ENCODE measurements at places on chromosomes 12 and 14.

DNA sequence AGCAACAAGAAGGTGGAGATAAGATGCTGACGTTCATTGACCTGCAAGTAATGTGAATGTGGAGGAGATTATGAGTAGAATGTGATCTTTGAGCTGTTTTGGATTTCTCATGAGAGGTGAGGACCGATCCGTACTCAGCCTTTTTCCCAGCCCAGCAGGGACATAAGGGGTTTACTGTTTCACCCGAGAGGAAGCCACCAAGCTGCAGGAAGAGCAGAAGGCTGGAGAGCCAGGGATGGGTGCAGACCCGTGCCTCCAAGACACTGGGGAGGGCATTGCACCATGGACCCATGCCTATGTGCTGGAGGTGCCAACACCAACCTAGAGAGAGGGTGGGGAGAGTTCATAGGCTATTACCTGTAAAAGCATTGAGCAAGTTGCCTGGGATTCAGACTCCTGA is 206.0 kb upstream of the DIO3 start:
- no peak for DNase-seq

- DNase-seq = no peak
Measured at GRCh38 chr12:67531501-67531900, 117.0 kb upstream of the DYRK2 start.

DNA sequence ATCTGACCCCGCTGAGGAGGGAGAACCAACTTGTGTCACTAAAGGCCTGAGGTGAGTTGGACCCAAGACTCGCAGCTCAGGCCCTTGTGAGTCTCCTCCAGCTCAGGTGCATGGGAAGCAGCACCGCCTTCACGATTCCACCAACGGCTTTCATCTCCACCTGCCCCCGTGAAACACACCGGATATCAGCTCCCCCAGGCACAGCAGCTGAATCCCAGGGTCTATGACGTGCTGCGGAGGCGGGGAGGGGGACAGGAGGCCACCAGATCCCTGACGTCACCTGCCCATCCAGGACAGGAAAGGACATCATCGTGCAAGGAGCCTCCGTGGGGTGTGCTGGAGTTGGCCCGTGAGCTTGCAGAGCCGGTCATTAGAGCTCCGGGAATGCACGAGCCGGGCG is 18.5 kb upstream of the SFSWAP start:
- DNase-seq = no peak

GRCh38 chr12:67062193-67062592 is 207.0 kb upstream of the CAND1 start:
- no peak for DNase-seq

GRCh38 chr12:3771853-3772252 is 18.9 kb upstream of the CRACR2A start:
- DNase-seq = peak; percentile 66

- no peak for DNase-seq
Measured at GRCh38 chr12:104769144-104769561, 188.9 kb downstream of the SLC41A2 start.

DNA sequence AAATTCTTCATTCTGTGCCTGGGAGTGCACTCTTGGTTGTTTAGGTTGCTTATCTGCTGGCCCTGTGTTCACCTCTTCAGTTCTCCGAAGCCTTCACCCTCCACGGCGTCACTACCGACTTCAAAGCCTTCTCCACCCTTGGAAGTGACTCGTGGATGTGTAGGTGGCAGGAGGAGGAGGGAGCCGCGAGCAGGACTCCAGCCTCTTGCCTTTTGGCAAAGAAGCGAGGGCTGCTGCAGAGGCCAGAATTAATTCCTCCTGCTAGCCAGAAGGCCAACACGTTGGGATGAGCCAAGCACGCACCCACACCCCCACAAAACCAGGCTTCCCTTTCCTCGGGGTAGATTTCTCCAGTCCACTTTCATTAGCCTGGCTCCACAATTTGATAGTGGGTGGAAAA is 86.5 kb downstream of the TBX5 start:
- DNase-seq = no peak

GRCh38 chr14:72892103-72892878 is 1.6 kb downstream of the DPF3 start:
- no peak for DNase-seq

DNA sequence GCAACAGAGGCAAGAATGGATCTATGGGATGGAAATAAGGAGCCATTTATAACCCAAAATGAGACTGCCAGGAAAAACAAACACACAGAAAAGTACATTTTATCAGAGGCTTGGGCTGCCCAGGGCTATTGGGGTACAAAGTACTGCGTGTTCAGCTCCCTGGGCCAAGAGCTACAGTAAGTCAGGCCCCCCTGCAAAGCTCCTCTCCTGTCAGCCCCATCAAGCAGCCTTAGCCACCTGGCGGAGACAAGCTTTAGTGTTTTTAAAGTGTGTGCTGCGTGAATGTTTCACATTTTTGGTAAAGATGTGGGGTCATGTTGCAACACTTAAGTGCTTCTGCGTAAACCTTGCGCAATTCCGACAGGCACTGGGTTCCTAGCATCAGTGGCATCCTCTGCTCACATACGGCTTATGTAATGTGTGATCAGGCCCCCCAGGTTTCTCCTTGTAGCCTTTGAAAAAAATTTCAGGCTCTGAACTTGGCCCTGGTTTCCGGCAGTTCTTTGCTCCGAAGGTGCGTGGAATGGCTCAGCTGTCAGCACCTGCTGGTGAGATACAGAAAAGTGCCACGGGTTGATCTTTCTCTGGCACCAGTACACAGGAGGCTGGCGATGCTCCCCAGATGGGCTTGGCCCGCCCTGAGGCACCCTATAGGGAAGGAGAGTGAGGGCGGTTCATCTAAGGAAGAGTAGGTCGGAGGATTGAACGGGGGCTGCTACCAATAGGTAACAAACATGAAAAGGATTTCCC is 198.7 kb upstream of the EEA1 start:
- peak; percentile 83 for DNase-seq

- DNase-seq = no peak
Measured at GRCh38 chr12:31737345-31737744, 8.5 kb upstream of the AMN1 start.

GRCh38 chr12:51850965-51851299 is 2.4 kb upstream of the FIGNL2 start:
- no peak for DNase-seq

GRCh38 chr12:98754095-98754494 is 109.0 kb downstream of the APAF1 start:
- no peak for DNase-seq

DNA sequence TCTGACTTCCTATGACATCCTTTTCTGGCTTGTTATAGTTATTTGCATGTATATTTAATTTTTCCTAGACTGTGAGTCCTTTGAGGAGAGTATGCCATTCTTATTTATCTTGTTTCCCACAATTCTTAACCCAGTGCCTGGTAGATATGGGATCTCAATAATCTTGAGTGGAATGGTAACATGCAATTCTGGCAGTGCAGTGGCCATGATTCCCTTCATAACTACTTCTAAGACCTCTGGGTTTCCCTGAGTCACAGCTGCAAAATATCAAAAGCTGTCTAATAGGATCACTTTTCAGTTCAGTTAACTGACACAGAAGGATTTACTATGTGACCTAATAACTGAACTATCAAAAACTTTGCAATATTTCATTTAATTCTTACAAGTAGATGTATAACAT is 135.0 kb downstream of the ADAMTS20 start:
- no peak for DNase-seq

DNA sequence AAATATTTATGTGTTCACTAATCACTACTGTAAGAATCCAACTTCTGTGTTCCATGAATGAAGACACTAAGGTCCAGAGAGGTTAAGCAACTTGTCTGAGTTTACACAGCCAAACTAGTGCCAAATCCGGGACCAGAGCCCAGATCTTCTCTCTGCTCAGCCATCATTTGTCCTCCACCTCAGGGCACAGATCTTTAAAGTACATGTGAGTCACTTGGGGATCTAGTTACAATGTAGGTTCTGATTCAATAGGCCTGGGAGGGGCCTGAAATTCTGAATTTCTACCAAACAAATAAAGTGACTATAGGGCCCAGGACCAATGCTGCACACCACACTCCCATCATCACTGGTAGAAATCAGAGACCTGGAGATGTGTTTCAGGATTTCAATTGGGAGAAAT is 162.9 kb downstream of the GXYLT1 start:
- no peak for DNase-seq

DNA sequence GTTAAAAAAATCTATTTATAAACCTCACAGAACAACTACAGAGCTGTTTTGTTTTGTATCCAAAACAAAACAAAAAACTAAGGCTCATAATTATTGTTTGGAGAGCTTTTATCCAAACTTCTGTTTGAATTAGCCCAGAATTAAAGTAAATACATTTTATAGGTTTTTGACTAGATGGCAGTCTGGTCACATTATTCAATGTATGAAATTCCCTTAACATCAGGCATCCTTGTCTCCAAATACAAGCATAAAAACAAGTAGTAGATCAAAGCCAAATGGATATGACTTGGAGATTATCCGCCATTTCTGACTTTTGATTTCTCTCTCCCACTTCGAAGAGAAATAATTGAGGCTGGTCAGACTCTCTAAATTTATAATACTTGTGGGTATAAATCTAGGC is 63.5 kb downstream of the SLC38A1 start:
- no peak for DNase-seq

DNA sequence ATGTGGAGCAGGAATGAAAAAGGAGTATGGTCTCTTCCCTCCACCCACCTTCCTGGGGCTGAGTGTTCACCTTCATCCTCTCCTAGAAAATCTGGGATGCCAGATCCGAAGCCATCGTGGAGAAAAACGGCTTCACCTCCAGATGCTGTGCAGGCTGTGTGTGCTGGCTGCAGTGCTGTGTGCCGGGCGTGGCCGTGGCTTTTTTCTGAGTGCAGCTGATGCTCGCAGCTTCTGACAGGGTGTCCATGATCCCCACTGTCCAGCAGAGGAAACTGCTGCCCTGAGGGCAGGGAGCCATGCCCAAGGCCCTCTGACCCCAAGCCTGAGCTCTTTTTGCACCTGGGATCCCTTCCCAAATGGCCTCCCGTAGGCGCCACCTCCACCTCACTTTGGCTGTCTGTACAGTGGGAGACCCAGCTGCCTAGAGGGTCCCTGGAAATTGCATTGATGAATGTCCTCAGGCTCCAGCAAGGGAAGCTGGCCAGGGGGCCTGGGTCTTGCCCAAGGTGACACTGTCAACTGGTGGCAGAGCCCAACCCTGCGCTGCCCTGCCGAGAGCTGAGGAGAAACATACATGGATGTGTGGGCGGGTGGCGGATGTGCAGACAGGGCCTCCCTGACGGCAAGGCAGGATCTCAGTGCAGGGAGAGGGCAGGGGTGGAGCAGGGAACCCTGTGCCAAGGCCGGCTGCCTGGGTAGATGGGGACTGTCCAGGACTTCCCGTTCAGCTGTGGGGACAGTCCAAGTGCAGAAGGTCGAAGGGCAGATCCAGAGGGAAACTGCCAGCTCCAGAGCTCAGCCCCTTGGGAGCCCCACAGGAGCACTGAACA is 53.3 kb downstream of the BEGAIN start:
- peak; percentile 45 for DNase-seq

DNA sequence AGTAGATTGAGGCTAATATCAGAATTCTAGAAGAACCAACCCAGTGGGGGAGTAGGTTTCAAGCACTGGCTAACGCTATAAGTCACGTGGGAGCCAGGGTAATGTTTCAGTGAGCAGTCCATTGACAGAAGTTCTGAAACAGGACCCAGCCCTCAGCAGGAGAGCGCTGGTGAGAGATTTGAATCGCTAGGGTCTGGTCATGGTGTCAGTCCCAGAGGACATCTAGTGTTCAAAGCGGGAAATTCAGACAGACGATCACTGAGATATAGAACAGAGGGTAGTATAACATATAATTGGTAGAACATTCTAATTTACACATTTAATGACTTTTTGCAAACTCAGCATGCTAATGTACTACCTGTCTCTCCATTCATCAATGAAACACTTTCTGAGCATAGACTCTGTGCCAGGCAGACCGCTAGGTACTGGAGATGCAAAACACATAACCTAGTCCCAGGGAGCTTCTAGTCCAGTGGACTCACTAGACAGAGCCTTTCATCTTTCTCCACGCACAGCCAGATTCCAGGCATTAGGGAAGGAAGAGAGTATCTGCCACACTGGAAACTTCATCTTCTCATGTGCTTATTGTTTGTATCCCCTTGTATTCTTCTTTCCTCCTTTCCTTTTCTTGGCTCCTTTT is 35.4 kb upstream of the RNASE3 start:
- peak; percentile 48 for DNase-seq
